CD4-positive, alpha-beta T cell treated with Interleukin-4 for 4 hours (primary cell): ENCODE measurements at places on chromosomes 16 and 17.

GRCh38 chr17:34361478-34362061, 1.5 kb downstream of the CCL1 start:
- DNase-seq, result peak; percentile 42

GRCh38 chr16:81633147-81633619, 145.9 kb upstream of the PLCG2 start:
- no peak for DNase-seq

GRCh38 chr16:69286941-69287713, 24.0 kb upstream of the VPS4A start:
- DNase-seq, result peak; percentile 71

GRCh38 chr16:86881861-86882273, 303.5 kb downstream of the FOXL1 start:
- no peak for DNase-seq

DNA sequence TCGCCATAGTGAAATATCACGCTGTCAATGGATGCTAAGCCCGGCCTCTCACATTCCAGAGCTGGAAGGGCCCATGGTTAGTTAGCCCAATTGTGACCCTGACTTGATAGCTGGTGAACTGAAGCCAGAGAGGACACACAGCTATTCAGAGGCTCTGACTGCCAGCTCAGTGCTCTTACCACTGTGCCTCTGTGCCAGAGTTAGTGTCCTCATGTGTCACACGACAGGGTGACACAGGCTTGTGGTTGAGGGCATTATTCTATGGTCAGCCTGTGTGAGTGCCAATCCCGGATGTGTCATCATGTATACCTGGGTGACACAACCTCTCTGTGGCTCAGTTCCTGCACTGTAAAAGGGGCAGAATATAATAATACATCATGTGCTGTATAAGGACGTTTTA, 2.5 kb upstream of the MT1X start:
- DNase-seq, result peak; percentile 19

- DNase-seq, result no peak
Measured at GRCh38 chr16:78915811-78916345, 684.7 kb downstream of the MAF start.

DNA sequence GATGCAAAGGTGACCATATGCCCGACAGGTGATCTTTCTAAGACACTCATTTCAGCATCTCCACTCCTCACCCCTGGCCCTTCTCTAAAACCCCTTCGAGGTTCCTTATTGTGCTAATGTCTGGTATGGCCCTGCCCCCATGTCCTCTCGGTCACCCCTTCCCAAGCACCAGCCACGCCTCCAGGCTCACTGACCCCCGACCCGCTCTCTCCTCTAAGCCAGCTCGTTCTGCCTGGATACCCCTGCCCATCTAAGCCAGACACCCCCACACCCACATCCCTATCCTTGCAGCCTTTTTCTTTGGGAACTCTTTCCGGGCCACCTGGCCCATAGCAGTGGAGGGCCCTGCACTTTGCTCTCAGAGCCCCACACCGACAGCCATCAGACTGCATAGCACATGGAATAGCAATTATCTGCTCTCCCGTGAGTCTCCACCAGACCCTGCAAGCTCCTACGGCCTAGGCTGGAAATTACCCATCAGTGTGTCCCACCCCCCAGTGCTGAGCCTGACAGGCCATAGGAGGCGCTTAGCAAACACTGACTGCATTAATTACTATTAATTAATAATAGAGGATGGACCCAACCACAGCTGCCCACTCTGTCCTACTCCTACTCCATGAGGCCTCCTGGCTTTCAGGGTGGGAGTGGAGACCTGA, 176.7 kb downstream of the TMEM132E start:
- no peak for DNase-seq

GRCh38 chr16:46688101-46688653, 801 bp downstream of the VPS35 start:
- DNase-seq, result no peak

GRCh38 chr17:30840771-30841170, 9.0 kb downstream of the ATAD5 start:
- no peak for DNase-seq

- no peak for DNase-seq
Measured at GRCh38 chr17:78862073-78863023, 21.7 kb upstream of the USP36 start.

GRCh38 chr16:12907670-12908233, 6.4 kb downstream of the SHISA9 start:
- DNase-seq, result no peak

DNA sequence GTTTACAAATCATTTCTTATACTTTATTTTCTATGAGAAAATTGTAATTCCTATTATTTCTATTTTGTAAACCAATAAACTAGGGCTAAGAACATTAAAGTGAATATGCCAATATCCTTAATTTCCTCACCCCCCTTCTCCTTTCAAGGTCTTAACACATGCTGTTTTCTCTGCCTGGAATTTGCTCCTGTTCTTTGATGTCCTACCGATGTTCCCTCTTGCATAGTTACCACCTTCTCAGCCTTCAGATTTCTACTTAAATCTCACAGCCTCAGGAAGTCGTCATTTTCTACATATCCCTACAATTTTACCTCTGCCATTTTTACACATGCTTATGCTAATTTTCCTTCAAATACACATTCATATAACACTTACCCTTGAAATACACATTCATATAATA, 890.9 kb upstream of the CDH8 start:
- DNase-seq, result no peak

DNA sequence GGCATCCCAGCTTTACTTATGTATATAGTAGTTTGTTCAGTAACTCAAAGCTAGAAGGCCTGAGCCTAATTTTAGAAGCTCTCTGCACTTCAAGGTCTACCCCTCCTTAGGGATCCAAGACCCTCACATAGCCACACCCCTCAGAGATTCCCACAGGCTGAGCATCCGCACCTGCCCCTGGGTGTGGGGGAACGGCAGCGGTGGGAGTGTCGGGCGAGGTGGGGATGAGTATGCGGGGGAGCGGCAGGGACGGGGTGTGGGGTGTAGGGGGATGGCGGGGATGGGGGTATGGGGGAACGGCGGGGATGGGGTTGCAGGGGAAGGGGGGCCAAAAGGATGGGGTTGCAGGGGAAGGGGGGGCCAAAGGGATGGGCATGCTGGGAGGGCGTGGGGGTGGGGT, 24.9 kb upstream of the BEAN1 start:
- no peak for DNase-seq

DNA sequence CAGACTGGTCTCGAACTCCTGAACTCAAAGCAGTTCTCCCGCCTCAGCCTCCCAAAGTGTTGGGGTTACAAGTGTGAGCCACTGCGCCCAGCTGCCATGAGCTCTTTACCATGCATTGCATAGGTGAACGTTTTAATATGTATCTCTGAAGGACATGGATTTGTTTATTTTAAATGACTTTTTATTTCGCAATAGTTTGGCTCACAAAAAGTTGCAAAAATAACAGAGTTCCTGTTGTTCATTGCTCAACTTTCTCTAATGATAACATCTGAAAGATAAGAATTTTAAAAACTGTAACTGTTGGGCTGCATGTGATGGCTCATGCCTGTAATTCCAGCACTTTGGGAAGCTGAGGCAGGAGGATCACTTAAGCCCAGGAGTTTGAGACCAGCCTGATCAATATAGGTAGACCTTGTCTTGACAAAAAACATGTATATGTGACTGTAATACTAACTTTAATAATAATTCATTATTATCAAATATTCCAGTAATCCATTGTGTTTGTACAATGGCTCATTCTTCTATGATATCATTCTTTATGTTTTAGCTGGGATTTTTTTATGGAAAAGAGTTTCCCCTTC, 80.1 kb downstream of the ABCC1 start:
- no peak for DNase-seq

DNA sequence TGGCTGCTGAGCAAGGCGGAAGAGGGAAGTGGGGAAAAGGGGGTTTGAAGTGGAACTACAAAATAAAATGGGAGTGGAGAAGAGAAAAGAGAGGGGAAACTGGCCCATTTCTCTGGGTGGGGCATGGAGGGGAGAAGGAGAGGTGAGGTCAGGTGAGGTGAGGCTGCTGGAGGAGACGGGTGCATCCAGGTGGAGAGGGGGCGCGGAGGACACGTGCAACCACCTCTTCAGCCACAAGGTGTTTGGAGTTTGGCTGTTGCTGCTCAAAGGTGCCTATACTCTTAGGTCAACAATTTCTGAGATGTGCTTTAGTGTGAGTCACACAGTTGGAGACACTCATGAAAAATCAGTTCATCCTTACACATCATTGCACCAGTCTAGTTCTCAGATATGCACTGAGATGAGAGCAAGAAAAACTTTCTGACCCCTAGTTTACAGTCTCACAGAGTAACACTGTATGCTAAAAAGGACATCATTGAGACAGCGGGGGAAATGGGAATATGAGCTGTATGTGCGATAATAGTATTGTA, 4.8 kb downstream of the SLC6A4 start:
- no peak for DNase-seq

DNA sequence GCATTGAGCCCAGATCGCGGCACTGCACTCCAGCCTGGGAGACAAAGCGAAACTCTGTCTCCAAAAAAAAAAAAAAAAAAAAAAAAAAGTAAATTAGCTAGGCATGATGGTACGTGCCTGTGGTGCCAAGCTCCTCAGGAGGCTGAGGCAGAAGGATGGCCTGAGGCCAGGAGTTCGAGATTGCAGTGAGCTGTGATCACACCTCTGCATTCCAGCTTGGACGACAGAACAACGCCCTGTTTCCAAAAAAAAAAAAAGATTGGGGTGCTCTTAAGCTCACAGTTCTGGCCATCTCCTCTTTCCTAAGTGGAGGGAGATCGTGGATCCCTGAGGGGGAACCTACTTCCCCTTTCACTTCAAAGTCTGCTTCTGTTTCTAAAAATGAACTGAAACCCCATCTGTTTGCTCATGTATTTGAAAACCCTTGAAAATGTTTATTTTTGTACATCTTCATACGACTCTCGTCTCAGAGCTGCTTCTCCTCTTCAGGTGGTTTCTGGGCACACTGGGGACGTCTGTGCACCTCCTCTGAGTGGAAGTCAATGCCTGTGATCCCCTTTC, 138.8 kb downstream of the PRKCA start:
- DNase-seq, result no peak

DNA sequence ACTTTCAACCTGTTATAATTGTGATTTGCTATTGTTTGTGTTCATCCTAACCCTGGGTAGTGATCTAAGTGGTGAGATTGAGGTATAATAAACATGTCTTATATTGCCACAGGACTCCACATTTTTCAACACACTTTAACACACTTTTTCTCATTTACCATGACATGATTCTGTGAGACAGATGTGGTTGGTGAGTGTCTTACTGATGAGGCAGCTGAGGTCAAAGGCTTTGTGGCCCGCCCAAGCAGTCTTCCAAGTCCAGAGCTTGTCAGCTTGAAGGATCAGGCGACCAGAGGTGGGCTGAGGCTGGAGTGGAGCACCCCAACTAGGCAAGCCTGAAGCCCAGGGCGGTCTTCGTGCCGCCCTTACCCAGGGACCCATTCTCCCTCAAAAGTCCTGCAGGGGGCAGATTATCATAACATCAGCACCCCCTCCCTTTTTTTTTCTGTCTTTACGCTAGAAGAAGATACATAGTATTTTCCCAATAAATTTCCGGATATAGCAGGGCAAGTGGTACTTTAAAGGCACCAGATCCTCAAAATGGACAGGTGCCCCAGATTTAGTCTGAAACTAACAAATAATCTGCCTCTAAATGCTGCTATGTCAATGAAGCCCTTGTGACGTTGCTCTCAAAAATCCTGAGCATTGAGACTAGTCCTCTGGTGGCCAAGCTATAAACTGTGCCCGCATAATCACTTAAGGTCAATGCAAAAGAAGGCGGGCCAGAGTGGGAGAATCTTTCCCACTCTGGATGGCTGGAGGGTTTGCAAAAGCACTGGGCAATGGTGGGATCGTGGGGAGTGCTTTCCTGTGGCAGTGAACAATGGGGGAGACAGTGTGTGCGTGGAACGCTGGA, 21.1 kb downstream of the KCTD19 start:
- DNase-seq, result no peak

- DNase-seq, result no peak
Measured at GRCh38 chr16:84514295-84514873, 9.9 kb upstream of the MEAK7 start.

DNA sequence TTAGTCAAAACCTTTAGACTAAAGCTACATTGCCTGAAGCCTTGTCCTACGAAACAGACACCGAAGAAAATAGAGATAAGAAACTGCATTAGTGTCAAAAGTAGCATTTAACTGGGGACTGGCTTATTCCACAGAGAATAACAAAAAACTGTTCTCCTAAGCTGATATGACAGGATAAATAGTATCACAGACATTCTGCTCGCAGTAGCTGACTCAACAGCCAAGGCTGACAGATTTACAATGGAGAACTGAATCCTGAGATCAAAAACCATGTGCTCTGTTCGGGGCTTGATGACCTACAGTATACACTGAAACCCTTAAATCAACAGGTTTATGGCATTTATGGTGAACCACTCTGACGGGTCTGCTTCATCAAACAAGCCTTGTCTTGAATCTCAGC, 25.5 kb downstream of the ADAMTS18 start:
- DNase-seq, result no peak

- no peak for DNase-seq
Measured at GRCh38 chr16:6382924-6383459, 949.7 kb upstream of the RBFOX1 start.

DNA sequence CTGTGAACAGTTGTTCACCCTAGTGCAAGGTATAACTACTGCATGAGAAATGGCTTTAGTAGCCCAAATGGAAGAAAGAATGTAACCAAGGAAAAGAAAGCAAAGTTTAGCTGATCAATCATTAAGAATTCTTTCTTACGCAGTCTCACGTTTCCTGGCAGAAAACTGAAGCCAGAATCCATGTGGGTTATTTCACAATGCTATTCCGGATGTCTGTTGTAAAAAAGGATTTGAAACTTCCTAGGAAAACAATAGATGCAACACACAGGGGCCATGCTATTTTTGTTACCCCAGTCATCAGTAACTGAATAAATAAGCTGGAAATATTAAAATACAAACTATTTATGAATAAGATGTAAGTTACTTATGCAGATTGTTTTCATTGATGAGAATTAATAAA, 802.5 kb downstream of the CDH8 start:
- no peak for DNase-seq

DNA sequence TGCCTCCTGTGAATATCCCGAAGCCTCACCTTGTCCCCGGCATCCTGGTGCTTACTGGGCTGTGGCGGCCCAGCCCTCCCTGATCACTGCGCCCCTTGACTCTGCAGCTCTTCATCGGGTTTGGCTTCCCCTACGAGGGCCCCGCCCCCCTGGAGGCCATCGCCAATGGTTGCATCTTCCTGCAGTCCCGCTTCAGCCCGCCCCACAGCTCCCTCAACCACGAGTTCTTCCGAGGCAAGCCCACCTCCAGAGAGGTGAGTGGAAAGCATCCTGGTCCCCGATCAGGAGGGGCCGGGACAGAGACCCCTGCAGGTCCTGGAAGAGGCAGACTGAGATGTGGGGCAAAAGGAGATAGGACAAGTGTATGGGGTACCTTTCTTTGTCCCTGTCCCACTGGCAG, 72.1 kb downstream of the MGAT5B start:
- DNase-seq, result no peak
